ENCODE measurements at places on chromosomes 5 and 9.
A peak's percentile ranks its signal among the peaks of the same experiment; 100 is the strongest.

GRCh38 chr5:111749303-111750026 lies 7.5 kb downstream of the NREP start:
- DNase-seq = no peak

DNA sequence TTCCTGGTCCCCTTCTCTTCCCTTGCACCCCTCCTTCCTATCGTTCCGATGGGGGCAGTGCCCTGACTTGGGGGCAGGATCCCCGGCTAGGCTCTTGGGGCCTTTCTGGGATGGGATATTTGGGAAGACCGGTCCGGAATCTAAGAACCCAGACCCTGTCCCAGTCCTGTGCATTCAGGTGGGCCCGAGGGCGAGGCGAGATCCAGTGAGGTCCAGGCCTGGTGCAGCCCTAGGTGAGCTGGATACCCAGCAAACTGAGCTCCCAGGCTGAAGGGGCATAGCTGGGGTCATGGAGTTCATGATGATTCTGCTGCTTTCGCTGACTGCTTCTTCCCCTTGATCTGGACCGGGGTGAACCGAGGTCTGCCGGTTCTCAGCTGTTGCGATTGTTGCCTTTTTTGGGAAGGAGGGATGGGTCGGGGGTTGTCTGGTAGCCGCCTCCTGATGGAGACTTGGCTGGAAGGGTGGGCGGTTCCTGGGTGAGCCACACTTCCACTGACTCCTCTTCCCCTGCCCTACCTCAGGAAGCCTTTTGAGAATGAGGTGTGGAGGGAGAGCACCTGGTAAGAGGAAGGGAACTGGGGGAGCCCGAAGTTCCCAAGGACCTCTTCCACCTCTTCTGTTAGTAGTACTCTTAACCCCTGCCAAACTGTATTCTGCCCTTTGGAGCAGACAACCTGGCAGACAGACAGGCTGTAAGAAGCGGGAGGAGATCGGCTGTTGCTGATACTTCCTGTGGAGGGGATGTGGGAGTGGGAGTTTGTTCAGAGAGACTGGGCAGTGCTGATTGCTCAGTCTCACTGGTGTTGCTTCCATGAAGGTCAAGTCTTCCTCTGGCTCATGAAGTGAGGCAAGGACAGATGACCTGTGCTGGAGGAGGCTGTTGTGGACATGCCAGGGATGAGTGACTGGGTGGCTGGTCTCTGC lies 1.0 kb downstream of the LRRC8A start:
- no peak for DNase-seq

DNA sequence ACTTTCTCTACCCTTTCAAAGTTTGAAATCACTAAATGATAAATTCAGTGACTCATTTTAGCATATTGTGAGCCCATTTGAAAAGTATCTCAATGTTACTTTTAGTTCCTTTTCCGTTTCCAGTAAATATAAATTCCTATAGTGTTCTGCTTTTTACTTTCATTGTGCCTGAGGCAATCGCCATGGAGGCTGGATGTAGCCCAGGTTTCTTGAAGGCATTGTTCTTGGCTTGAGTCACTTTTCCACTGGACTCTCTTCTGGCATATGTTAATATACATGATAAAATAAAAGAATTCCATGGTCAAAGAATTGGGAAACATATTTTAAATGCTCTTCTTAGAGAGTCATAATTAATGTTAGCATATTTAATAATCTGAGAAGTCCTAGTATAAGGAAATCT lies 327.0 kb downstream of the IZUMO3 start:
- DNase-seq = no peak

- DNase-seq = peak; percentile 67
These were observed 344.0 kb downstream of the PTPRD start for GRCh38 chr9:10268531-10269485.

DNA sequence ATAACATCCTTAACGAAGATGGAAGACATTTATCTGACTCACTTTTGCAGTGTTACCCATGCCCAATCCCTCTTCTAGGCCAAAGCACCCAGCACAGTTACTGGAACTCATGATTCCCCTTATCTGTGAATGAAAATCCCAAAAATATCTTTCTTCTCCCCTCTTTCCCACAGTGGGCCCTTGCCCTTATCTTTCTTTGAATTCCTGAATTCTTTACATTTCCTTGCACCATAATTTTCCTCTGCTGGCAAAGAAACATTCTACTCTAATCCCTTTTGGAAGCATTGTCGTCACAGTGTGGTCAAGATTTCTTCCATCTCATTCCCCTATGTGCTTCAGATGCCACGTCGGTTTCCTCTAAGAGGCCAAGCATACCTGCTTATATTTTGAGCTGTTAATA lies 135.9 kb upstream of the LIFR start:
- no peak for DNase-seq

- no peak for DNase-seq
These were observed 134.4 kb downstream of the PTTG1 start for GRCh38 chr5:160555971-160556631.

DNA sequence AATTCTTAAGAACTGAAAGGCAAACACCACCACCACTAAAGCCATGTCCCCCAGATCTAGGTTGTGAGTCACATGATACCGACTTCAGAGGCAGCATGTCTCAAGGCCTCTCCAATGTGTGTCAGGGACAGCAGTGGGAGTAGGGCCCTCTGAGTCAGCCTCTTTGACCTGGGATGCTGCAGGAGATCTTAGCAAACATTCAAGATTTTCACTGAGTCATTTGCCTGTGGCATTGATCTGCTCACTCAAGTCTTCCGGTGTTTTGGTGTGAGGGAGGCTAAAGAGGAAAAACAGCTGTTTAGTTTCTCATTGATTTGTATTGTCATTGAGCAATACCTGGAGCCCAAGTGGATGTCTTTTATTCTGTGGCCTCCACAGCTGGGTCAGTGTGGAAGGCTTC lies 36.1 kb downstream of the TMC1 start:
- DNase-seq = no peak

GRCh38 chr9:131011274-131012022 lies 2.5 kb downstream of the LAMC3 start:
- no peak for DNase-seq

DNA sequence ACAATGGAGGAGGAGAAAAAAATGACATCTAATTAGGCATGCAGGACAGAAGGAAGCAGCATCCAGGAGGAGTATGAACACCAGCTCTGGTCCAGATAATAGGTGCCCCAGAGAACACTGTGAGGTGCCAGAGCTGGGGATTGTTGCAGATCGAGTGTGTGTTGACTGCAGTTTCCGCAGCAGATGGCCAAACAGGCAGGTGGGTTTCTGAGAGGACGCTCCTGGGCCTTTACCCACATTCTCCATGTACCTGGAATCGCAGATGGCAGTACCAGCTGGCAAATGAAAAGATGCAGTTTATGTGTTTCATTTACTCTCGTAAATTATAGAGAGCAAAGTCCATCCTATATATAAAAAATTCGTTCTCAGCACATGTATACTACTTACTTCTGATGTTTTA lies 182.2 kb upstream of the ISL1 start:
- DNase-seq = no peak

- DNase-seq = no peak
These were observed 41.6 kb upstream of the FST start for GRCh38 chr5:53438486-53439472.

DNA sequence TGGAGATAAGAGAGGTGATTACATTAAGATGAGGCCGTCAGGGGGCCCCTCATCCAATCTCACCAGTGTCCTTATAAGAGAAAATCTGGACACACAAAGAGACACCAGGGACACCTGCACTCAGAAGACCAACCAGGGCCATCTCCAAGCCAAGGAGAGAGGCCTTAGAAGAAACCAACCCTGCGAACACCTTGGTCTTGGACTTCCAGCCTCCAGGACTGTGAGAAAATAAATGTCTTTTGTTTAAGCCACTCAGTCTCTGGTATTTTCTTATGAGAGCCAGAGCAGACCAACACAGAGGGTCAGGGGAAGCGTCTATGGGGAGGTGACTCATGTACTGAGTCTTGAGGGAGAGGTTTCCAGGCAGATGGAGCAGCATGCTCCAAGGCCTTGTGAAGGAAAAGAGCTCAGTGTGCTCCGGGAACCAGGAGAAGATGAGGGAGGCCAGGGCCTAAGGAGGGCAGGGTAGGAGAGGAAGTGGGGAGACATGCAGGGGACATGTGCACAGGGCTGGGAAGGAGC lies 5.4 kb downstream of the PHYKPL start:
- no peak for DNase-seq

- DNase-seq = no peak
These were observed 124.4 kb downstream of the SSBP2 start for GRCh38 chr5:81626524-81626923.

GRCh38 chr9:125932012-125932411 lies 184.8 kb downstream of the PBX3 start:
- DNase-seq = peak; percentile 35

GRCh38 chr5:60943624-60944023 lies 1.2 kb downstream of the ERCC8 start:
- no peak for DNase-seq

DNA sequence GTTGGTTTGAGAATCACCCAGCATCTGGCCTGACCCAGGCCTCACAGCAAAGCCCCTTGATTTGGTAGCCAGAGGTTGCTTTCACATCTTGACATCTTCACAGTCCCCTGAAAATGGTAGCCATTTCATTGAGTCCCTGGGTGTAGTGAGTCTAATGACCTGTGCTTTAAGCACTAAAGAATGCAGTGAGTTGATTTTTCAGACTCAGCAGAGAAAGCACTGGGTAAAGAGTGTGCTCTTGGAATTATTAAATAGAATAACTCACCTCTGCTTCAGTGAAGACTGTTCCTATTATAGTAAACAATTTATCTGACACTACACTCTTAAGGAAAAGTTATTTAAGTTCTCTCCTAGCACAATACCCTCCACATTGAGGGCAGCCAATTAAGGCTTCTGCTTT lies 56.2 kb downstream of the PTCD2 start:
- DNase-seq = no peak

- no peak for DNase-seq
These were observed 145.0 kb upstream of the PCA3 start for GRCh38 chr9:76619197-76619596.

- peak; percentile 94 for DNase-seq
These were observed 1.9 kb upstream of the SQSTM1 start for GRCh38 chr5:179818746-179819295.

- DNase-seq = peak; percentile 75
These were observed 175.6 kb upstream of the CCNH start for GRCh38 chr5:87588316-87588715.

DNA sequence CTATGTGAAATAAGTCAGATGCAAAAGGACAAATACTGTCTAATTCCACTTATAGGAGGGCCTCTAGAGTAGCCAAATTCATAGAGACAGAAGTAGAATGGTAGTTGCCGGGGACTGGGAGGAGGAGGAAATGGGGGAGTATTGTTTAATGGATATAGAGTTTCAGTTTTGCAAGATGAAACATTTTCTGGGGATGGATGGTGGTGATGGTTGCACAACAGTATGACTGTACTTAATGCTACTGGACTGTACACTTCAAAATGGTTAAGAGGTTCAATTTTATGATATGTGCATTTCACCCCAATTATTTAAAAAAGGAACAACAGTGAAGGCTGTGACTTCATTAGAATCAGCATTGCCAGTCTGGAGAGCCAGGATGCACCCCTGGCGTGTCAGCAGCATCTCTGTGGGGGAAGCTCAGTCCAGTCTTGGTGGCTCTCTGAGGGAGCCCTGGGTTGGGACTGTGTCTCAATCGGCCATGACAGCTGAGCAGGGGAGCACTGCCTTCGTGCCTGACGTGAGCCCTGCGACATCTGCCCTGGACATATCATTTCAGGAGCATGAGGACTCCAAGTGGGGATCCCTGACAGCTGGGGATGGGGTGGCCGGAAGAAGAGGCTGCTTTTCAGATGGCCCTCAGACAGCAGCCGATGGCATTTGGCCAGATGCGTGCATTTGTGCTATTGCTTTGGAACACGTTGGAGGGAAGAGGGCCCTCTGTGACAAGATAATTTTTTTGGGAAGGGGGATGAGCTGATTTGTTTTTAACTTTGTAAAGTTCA lies 130.8 kb upstream of the STC2 start:
- no peak for DNase-seq

- no peak for DNase-seq
These were observed 2.0 kb downstream of the TENT4A start for GRCh38 chr5:6715271-6715670.

- no peak for DNase-seq
These were observed 8.8 kb downstream of the RXRA start for GRCh38 chr9:134335061-134335460.

- DNase-seq = no peak
These were observed 46.5 kb downstream of the ROPN1L start for GRCh38 chr5:10488144-10488543.

DNA sequence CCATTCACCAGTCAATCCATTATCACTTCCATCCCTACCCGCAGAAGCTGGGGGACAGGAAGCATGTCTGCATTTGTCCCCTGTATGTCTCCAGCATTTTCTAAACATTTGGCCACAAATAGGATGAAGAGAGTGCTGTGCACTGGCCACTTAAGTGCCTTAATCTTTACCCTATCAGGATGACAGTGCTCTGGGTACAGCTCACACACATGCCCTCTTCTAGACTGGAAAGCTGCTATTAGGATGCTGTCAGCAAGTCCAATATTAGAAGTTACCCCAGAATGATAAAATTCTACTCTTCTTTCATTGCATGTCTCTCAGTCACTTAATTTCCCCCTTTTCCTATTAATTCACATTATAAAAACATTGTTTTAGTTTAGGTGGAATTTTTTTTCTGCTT lies 168.4 kb downstream of the RASEF start:
- DNase-seq = no peak

GRCh38 chr5:55232985-55233928 lies at the start of gene CCNO:
Gene CCNO (minus strand): TSS chr5:55233608. CDS start chr5:55233523, 85 bp downstream.
- peak; percentile 26 for DNase-seq

DNA sequence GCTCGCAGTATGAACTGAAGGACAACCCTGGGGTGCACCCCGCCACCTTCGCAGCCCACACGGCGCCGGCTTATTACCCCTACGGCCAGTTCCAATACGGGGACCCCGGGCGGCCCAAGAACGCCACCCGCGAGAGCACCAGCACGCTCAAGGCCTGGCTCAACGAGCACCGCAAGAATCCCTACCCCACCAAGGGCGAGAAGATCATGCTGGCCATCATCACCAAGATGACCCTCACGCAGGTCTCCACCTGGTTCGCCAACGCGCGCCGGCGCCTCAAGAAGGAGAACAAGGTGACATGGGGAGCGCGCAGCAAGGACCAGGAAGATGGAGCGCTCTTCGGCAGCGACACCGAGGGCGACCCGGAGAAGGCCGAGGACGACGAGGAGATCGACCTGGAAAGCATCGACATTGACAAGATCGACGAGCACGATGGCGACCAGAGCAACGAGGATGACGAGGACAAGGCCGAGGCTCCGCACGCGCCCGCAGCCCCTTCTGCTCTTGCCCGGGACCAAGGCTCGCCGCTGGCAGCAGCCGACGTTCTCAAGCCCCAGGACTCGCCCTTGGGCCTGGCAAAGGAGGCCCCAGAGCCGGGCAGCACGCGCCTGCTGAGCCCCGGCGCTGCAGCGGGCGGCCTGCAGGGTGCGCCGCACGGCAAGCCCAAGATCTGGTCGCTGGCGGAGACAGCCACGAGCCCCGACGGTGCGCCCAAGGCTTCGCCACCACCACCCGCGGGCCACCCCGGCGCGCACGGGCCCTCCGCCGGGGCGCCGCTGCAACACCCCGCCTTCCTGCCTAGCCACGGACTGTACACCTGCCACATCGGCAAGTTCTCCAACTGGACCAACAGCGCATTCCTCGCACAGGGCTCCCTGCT lies 3.8 kb downstream of the IRX1 start:
- DNase-seq = no peak

GRCh38 chr9:89595646-89596045 lies 9.2 kb upstream of the GADD45G start:
- DNase-seq = no peak

- no peak for DNase-seq
These were observed 33.8 kb upstream of the FYB1 start for GRCh38 chr5:39253196-39253595.
